ENCODE measurements at places on chromosomes 7 and 10. TPM values are rescaled to one million over a fixed set of nuclear protein-coding genes. Genes with fewer than 3 reads are reported as not detected.

TMEM26 gene
- not detected for total RNA-seq

OR2A12 gene
- not detected for total RNA-seq

VPS26A gene
- 49.7 TPM for total RNA-seq

TRIM56 gene
- total RNA-seq = 77.8 TPM

DMBT1 gene
- total RNA-seq = not detected

IRF5 gene
- total RNA-seq = 8.2 TPM

COG5 gene
- total RNA-seq = 51.0 TPM

FBXO24 gene
- 1.2 TPM for total RNA-seq

BMPER gene
- not detected for total RNA-seq

TUBAL3 gene
- not detected for total RNA-seq

C7orf33 gene
- total RNA-seq = not detected

HOXA6 gene
- total RNA-seq = not detected

DGKI gene
- total RNA-seq = not detected

HOXA11 gene
- not detected for total RNA-seq
